NCI-H1694 treated with DMSO at 0.1 percent for 48 hours (cell line): ENCODE measurements at places on chromosomes 16 and 17.

DNA sequence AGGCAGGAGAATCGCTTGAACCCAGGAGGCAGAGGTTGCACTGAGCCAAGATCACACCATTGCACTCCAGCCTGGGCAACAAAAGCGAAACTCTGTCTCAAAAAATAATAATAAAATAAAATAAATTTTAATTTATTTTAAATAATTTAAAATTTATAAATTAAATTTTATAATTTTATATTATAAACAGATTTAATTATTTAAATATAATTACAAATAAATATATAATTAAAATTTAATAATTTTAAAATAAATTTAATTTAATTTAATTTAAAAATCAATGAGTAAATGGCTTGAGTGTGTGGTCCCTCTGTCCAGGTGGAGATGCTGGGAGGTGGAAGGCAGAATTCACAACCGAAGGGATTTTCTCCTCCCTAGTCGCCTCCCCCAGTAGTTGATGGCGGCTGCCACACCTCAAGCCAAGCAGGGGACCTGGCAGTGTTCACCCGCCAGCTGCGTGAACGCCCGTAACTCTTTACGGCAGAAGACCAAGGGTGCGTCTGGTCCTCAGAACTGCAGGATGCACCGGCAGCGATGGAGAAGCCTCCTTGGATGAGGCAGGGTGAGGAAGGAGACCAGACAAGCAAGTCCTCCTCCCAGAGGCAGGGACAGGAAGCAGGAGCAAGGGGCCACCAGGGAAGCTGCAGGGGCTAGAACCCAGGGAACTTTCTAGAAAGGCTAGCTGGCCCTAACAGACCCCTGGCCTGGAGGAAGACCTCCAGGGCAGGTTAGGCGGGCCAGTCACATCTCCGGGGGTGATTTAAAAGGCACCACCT, 22.9 kb upstream of the KRT17 start:
- DNase-seq = no peak

DNA sequence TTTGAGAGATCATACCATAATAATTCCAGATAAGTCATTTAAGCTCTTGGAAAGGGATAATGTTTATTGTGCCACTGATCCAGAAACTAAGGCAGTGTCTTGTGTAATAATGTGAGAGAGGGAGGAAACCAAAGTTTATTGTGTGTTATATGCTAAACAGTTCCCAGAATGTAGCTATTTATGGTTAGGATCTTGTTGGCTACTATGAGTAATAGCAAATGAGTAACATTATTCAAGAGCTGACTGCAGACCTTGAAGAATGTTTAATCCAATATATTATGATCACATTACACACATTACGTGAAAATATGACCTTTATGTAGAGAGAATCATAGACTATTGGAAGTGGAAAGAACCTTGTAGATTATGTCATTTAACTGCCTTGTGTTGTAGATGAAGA, 139.5 kb downstream of the BCAS3 start:
- no peak for DNase-seq

DNA sequence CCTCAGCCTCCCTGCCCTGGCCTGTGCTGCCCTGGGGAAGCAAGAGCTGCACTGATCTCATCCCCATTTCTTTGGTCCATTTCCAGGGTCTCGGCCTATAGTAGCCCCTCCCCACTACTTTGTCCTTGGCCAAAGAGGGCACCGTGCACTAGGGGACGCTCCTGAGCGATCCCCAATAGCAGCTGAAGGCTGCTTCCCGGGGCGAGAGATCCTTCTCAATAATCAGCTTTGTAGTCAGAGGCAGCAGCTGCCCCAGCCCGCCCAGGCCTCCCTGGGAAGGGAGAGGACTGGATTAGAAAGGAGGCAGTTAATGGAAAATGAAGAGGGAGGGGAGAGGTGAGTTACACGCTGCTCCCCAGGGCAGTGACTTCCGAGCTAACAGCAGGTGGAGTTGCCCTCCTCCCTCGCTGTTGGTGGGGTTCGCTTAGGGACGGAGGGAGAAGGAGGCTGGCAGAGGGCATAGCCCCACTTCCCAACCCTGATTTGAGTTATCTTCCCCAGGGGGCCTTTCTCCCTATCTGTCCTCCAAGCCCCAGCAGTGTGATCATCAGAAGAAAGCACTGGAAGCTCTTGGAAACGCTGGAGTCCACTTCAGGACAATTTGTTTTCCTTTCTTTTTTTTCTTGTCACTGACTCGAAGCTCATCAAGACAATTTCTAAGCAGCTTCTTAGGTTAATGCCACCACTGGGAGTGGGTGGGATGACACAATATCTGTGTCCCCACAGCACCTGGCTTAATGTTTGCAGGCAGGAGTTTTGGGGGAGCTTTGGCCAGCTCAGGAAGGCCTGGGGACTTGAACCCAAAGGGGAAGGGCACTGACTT, 2.6 kb downstream of the MXRA7 start:
- no peak for DNase-seq

- no peak for DNase-seq
These were observed 59.7 kb downstream of the WDR45B start for GRCh38 chr17:82588266-82589175.

DNA sequence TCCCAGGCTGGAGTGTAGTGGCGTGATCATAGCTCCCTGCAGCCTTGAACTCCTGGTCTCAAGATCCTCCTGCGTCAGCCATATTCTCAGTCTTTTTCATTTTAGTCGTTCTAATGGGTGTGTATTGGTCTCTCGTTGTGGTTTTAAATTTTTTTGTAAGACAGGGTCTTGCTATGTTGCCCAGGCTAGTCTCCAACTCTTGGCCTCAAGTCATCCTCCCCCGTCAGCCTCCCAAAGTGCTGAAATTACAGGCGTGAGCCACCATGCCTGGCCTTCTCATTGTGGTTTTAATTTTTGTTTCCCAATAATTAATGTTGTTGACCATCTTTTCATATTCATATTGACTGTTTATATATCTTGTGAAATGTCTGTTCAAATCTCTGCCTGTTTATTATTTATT, 8.6 kb downstream of the TMEM94 start:
- no peak for DNase-seq
